ENCODE measurements at places on chromosomes 13 and 19.

DNA sequence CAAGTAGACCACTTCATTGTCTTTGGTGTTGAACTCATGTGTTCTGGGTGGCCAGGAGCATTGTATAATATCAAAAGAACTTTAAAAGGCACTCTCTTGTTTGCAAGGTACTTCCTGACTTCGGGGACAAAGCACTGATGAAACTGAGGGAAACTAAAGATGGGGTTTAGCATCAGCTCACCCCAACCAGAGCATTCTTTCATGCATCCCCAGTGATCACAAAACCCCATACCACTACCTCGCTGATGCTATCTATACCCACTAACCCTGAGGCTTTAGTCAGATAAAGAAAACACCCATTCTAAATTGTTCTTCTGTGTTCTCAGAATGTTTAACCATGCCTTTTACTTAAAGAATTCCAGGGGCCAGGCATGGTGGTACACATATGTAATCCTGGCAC, 94.5 kb upstream of the DOCK9 start:
- no peak for DNase-seq

- DNase-seq, result no peak
Measured at GRCh38 chr13:55653497-55653896, 1487.2 kb upstream of the PRR20A start.

DNA sequence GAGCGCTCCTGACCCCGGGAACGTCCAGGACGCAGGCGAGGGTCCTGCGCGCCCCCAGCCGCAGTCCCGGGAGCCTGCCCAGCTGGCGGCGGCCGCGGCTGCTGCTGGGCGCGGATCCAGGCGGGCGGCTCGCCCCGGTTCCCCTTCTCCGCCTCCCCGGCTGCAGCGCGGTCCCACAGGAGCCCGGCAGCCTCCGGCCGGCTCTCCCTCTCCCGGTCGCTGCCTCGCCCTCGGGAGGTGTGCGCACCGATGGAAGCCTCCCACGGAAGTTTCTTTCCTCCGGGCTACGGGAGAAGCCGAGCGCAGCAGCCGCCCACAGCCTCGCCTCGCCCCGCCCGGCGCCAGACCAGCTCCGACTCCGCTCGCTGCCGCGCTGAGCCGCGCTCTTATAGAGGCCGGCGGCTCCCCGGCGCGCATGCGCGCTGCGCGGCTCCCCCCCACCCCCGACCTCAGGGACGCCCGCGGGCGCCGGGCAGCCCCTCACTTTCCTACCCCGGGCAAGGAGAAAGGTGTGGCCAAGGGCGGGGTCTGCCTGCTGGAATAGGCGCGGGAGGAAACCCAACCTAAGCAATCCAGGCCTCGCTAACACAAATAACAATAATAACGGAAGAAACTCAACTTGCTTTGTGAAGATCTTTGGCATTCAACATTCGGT, at the start of gene SHISA2:
TSS of gene SHISA2 (minus strand) at position 360 of the 655 bp plus-strand sequence. CDS start 1,041 bp downstream, outside the sequence.
- DNase-seq, result peak; percentile 10

DNA sequence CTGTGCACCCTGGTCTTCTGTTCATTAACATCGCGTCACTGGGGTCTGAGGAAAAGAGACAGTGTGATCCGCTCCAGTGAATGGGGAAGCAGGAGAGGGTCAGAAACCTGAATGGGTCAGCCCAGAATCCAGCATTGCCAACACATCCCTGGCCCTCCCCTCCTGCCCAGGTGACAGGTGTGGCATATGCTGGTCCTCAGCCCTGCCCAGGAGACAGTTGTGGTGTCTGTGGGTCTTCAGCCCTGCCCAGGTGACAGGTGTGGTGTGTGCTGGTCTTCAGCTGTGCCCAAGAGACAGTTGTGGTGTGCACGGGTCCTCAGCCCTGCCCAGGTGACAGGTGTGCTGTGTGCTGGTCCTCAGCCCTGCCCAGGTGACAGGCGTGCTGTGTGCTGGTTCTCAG, 8.0 kb downstream of the TFDP1 start:
- no peak for DNase-seq

- DNase-seq, result no peak
Measured at GRCh38 chr13:35714121-35714520, 237.6 kb upstream of the MAB21L1 start.

GRCh38 chr19:5698635-5699422, 8.7 kb downstream of the RPL36 start:
- DNase-seq, result no peak

DNA sequence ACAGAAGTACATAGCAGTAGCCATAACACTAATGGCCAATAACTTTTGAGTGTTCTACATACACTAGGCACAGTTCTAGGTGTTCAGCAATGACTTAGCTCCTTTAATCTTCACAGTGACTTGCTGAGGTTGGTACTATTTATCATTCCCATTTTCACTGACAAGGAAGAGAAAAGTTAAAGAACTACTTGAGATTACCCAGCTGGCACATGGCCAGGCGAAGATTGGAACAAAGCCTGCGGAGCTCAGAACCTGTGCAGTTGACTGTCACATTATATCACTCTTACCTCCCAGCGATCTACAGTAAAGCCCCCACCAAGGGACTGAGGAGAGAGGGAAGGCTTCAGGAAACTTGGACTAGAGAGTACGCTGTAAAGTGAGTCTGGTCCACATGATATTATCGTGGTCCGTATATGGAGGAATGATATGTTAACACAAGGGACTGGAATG, 42.4 kb upstream of the WDFY2 start:
- no peak for DNase-seq

DNA sequence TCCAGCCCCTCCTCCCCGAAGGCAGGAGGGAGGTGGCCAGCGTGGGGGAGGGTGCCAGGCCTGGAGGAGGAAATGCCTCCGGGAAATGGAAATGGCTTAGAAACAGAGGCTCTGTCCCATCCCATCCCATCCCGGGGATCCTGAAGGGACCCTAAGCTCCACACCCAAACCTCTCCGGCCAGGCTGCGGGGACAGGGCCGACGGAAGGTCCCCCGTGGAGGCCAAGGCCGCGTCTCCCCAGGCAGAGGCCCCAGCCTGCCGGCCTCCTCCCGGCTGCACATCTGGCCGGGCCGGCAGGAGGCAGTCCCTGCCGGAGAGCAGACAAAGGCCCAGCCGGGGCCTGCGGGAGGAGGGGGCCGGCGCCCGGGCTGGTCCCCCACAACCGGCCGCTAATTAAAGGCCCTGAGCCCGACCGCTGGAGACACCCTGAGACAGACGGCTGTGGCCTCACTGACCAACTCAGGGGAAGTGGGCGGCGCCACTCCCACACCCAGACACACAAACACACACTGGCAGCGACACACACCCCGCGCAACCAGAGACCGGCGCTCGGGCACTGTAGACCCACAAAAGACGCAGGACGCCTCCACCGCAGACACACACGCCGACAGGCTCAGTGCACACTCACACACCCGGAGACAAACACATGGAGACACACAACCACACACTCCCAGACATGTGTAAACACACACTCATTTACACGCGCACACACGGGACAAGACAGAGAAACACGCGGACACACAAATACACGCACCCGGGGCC, 1.1 kb downstream of the ADAMTS10 start:
- DNase-seq, result no peak

Measured in CD4-positive, alpha-beta T cell treated with Interleukin-15 for 4 hours (primary cell).